AG09309 (cell line): ENCODE measurements at places on chromosomes 6 and 20.
A peak's percentile ranks its signal among the peaks of the same experiment; 100 is the strongest.

DNA sequence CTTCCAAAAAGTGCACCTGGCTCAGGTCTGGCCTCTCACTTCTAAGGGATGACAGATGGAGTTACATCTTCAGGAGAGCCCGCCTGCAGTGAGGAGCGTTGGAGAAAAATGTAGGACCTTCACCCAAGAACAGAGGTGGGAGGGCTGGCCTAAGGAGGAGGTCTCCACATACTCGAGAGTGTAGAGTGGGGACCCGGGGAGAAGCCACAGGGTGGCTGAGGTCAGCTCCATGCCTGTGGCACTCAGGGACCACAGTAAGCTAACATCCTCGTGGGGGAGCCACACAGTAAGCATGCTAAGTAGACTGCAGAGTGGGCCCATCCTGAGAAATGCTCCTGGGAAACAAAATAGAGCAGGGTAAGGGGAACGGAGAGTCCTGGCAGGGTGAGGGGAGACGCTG, 24.0 kb downstream of the AAR2 start:
- no peak for DNase-seq

DNA sequence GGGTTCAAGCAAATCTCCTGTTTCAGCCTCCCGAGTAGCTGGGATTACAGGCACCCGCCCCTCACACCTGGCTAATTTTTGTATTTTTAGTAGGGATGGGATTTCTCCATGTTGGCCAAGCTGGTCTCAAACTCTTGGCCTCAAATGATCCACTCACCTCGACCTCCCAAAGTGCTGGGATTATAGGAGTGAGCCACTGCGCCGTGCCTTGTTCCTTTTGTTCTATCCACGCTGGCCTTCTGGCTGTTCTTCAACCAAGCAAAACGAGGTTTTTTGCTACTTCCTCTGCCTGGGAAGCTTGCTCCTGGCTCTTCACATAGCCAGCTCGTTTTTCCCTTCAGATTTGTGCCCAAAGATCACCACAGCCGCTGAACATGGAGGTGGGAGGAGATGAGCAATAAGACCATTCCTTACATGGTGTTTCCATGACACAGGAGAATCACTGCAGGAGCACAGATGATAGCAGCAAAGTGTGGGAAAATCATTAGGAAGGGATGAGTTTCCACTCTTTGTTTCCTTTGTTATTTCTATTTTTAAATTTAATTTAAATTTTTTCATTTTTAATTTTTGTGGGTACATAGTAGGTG, 201.0 kb upstream of the ZNF217 start:
- no peak for DNase-seq

DNA sequence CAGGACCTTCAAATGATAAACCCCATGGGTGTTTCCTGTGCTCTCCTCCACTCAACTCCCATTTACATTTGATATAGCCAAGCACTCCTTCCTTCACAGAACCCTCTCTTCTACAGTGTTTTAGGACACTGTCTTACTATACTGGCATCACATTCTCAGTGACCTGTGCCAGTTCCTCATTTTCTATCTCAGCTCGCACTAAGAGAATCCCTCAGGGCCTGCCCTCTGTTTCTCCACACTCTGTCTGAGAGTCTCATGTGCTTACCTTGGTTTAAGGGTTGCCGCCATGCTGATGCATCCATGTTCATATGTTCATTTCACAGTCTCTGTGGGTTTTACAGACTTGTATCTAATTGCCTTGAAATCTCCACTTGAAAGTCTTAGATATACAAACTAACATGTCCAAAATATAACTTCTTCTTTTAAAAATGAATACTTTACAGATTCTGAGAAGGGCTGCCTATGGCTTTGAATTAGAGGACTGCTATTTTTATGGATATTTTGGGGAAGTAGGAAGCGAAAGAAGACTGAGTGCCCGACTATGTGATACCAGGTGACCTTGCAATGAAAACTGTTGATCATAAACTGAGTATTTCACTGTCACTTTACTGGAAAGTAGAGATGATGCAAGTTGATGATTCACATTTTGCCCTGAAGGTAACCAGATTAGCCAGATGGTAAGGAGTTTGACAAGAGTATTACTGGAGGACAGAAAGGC, 153.1 kb upstream of the SIM1 start:
- DNase-seq: peak; percentile 17

DNA sequence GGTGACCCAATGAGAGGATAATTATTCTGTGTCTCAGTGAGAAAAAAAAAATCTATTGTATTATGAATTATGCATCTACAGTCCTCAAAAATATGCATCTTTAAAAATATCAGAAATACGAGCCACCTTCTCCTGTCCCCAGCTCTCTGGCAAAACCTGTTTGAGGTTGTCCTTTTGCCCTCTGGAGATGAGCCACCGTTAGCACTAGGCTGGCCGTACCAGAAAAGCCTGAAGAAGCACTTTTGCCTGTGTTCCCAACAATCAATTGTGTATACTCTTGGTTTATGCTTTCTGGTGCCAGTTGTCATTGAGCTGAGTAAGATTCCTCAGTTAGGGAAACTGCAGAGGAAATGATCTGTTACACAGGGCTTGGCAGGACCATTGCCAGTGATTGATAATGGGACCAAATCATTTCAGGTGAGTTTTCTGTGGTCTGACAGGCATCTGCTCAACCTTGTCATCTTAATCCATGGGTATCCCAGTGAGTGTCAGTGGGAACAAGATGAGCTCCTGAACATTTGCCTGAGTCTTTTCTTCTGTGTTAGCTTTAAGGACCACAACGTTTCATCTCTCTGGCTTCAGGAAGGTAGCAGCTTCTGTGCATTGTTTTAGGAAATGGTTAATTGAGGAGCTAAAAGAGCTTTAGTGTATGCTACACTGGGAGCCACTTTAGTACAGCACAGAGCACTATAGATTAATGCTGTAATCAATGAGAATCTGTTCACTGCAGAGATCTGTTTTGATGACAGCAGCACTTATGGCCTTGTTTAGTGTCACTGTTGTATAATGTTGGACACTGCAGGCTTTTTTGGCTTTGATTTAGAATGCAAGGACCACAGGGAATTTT, 330.1 kb downstream of the RIMS1 start:
- no peak for DNase-seq

GRCh38 chr6:112502351-112503090, 155.4 kb downstream of the RFPL4B start:
- DNase-seq: no peak

DNA sequence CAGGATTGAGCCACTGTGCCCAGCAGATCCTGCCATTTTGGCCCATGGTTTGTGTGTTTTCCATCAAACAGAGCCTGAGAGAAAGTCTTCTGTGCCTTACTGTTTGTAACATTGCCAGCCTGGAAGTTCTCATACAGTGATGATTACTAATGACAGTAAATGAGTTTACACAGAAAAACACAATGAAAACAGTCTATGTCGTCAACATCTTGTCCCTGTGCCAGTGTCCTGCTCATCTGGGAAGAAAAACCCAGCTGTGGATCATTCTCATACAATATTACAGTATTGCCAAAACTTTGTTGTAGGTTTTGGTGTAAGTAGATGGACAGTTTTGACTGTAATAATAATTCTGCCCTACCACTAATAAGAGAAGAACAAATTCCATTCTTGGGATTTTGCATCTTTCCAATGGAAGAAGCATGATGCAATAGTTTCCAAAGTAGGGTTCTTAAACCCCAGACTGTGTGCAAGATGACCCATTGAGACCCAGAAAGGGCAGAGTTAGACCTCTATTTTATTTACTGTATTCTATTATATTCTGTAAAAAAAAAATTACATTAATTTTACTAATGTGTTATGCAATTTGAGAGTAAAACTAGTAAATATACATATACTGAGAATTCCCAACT, 135.0 kb upstream of the JARID2 start:
- no peak for DNase-seq

DNA sequence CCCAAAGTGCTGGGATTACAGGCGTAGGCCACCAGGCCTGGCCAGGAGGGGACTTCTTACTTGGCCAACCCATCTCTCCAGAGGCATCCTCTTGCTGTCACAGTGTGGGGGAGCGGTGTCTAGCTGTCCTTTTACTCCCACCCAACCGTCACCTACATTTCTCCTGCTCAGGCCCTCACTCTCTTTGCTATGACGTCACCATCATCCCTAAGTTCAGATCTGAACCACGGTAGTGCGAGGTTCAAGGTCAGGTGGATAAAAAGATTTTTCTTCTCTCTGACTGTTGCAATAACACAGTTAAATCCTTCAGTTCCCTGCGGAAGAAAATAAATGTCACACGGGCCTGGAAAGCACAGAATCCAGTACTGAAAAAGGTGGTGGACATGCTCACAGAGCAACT, 7.3 kb upstream of the RAET1L start:
- no peak for DNase-seq

GRCh38 chr6:39887692-39888450, 46.4 kb downstream of the MOCS1 start:
- peak; percentile 64 for DNase-seq

GRCh38 chr6:21589352-21590345, 3.9 kb upstream of the SOX4 start:
- no peak for DNase-seq

DNA sequence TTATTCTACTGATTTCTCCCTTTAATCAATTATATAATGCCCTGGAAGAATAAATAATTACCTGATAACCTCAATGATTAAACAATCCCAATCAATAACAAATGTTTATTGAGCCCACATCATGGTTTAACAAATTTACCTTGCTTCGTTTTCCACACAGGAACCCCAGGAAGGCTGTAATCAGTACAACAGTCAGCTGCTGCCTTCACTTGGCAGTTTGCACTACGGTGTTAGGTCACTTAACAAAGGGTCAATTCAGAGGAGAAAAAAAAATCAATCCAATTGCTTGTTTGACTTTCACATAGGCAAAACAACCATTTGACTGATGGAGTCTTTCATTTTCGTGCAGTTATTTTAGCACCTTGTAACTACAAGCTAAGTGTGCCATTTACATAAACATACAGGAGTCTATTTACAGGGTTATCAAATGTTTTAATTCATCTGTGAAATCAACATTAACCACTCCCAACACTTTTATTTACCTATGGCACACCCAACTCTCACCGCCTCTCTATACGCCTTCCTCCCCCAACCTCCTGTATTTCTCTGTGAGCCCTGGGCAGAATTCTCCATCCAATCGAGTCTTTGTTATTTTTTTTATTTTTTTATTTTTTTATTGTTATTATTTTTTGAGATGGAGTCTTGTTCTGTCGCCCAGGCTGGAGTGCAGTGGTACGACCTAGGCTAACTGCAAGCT, 140.4 kb upstream of the TAB2 start:
- DNase-seq: no peak

GRCh38 chr6:21885532-21886114, 292.1 kb downstream of the SOX4 start:
- peak; percentile 85 for DNase-seq

GRCh38 chr6:149335924-149336608, 18.6 kb downstream of the TAB2 start:
- peak; percentile 34 for DNase-seq

DNA sequence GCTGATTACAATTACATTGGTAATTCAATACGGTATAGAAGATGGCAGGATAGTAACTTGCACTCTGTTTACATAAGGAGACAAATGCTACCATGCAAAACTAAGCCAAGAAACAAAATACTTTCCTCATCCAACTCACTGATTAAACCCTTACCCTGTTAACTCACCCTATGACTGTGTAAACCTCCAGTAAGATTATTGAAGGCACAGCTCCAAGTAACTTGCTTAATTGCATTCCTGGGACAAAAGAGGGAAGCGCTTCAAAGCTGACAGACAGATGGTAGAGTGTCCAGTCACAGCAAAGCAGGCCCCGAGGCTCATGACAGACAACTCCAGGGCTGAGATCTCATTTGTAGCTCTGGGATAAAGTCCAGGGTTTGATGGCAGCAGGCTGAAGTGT, 6.9 kb upstream of the KIF16B start:
- peak; percentile 69 for DNase-seq

DNA sequence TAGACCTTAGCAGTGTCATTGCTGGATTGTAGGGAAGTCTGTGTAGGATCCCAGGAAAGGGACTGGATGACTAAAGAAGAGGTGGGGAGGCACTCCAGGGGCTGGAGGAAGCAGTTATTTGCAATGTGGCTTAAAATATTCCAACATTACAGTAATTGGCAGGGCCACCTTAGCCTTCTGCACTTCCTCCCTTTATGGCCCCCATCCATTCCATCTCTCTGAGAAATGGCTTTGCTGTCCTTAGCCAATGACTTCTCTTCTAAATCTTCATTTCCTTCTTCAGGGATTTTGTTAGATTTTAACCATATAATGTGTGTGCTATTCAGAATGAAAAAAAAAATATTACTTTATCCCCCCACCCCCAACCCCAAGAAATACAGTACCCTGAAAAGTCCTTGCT, 6.4 kb downstream of the ADGRF5 start:
- no peak for DNase-seq

GRCh38 chr6:114389111-114389510, 46.3 kb upstream of the HS3ST5 start:
- DNase-seq: no peak

- no peak for DNase-seq
These were observed 99.0 kb upstream of the KCNG1 start for GRCh38 chr20:51121901-51122412.

DNA sequence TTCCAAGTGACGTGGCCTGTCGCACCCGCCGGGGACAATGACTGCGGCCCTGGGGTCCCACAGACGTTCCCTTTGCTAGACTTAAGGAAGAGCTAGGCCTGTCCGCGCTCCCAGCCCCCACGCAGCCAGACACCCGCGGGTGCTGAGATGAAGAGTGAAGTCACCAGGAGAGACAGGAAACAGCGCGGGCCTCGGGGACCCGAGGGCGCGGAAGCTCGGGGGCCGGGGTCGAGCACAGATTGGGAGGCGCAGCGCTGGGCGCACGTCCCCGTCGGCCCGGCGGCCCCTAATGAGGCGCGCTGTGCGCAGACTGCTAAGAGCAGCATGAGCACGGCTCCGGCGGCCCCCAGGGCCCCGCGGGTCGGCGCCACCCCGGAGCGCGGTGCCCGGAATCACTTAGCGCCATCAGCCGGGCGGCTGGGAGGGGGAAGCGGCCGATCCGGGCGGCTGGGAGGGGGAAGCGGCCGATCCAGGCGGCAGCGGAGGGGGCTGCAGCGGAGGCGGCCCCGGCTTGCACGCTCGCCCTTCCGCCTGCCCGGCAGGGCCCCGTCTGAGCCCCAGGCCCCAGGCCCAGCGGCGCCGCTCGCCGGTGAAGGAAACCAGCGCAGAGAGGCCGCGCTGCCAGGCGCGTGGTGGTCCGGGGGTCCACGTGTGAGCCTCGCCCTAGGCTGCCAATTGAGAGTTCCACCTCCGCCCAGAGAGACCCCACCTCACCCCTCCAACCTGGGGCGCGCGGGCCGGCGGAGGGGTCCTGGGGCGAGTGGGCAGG, 8.3 kb upstream of the AVP start:
- no peak for DNase-seq

DNA sequence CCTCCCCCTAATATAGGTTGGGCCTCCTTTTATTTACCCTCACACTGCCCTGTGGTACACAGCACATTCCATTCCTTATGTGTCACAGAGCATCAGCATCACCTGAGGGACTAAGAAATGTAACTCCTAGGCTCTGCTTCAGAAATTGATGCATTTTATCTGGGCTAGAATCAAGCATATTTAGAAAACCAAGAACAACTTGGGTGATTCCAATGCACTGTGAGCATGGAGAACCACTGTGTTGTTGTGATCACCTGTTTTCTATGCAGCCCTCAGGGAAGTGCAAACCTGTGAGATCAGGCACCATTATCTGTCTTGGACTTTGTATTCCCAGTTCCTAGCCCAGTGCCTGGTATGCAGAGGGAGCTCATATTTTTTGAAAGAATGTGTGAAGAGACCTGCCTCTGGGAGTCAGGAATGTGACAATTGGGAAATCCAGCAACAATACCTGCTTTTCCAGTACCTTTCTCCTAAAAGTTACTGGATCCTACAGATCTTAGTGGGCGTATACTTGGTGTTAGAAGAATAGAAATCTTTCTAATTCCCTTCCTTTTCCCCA, 7.0 kb downstream of the KAT14 start:
- no peak for DNase-seq

- no peak for DNase-seq
These were observed 523 bp downstream of the CPXM1 start for GRCh38 chr20:2799688-2800520.
